Thymus (tissue), 14 donors: ENCODE measurements at places on chromosomes 16 and 17. TPM values are rescaled to one million over a fixed set of nuclear protein-coding genes. Genes with fewer than 3 reads are reported as not detected.

The CHST4 gene
- polyA plus RNA-seq = 0.34 TPM

The HIGD1B gene
- 2.2 TPM for polyA plus RNA-seq

The NATD1 gene
- 4.8 TPM for polyA plus RNA-seq

The HS3ST3A1 gene
- 0.43 TPM for polyA plus RNA-seq

The HCRT gene
- polyA plus RNA-seq = 0.23 TPM

The PLEKHH3 gene
- 20.3 TPM for polyA plus RNA-seq

The RNF222 gene
- polyA plus RNA-seq = 0.34 TPM

The ATP2C2 gene
- polyA plus RNA-seq = 0.94 TPM

The LYRM1 gene
- 53.3 TPM for polyA plus RNA-seq

The SOST gene
- 0.30 TPM for polyA plus RNA-seq
